CD8-positive, alpha-beta memory T cell (primary cell): ENCODE measurements at places on chromosomes 12 and 14. TPM values are rescaled to one million over a fixed set of nuclear protein-coding genes. Genes with fewer than 3 reads are reported as not detected.

DNA sequence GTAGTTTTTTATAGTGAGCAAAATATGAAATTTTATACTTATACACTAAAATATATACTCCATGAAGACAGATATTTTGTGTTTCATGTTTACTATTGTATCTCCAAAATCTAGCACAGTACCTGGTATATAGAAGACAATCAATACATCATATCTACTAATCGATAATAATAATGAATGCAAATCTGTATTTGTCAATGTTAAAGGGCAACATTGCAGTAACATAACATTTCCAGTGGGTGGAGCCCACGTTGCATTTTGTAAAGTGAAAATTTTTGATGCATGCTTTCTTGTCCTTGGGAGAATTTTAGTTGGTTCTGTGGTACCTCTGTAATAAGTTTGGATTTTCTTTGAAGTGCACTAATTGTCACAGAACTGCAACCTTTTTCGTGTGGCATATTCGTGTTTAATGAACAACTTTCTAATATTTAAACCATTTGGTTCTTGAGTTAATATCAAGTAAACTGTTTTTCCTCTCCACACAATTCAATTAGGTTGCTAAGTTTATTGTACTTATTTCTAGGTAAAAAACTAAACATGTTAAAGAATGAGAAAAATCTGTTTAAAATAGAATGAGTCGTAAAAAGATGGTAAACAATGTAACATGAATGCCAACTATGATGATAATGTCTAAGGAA, 47.4 kb downstream of the AVPR1A start:
- DNase-seq: no peak

GRCh38 chr12:81077329-81077685, 572 bp upstream of the ACSS3 start:
- DNase-seq: no peak

- peak; percentile 41 for DNase-seq
Measured at GRCh38 chr12:92408072-92408900, 262.6 kb upstream of the BTG1 start.

DNA sequence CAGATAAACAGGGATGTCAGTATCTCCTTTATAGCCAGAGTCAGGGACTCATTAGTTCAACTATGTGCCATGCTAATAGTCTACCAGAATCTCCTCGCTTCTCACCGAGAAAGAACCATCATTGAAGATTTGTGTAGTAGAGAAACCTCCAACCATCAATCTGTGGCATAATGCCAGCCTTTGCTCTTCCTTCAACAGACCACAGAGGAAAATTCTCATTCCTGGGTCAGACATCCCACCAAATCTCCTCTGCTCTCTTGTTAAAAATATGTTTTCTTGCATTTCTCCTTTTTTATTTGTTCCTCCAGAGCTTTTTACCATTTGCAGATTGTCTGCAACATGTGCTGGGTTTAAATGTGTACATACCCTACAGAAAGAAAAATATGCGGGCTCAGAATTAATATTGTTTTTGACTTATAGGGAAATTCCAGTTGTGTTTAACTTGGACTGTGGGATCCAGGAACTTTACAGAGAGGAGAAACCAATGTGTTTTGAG, 64.9 kb downstream of the LLPH start:
- no peak for DNase-seq

KERA gene
- not detected for polyA plus RNA-seq

IAPP gene
- polyA plus RNA-seq: not detected

OR6C2 gene
- not detected for polyA plus RNA-seq

DICER1 gene
- 15.0 TPM for polyA plus RNA-seq

TRIM9 gene
- polyA plus RNA-seq: 0.05 TPM
